ENCODE measurements at places on chromosomes 4 and X.

GRCh38 chr4:76197971-76198410, 15.6 kb downstream of the SCARB2 start:
- DNase-seq: no peak

DNA sequence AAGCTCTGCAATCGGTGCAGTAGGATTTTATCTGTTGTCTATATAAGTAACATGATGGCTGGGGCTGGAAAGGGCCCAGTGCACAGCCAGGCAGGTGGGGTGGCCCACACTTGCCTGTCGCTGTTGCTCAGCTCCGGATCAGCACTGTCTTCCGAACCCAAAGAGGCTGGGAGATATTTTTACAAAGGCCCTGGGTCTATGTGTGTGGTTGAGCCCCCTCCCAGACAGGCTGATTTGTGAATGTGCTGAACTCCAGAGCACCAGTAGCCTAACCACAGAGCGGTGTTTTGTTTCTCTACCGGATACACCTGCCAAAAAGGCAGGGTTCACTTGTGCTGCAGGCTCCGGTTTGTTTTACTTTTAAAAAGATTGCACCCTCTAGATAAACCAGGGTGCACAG, 33.5 kb upstream of the CHRNA9 start:
- no peak for DNase-seq

- DNase-seq: no peak
These were observed 198.6 kb downstream of the CENPC start for GRCh38 chr4:67346654-67347053.

DNA sequence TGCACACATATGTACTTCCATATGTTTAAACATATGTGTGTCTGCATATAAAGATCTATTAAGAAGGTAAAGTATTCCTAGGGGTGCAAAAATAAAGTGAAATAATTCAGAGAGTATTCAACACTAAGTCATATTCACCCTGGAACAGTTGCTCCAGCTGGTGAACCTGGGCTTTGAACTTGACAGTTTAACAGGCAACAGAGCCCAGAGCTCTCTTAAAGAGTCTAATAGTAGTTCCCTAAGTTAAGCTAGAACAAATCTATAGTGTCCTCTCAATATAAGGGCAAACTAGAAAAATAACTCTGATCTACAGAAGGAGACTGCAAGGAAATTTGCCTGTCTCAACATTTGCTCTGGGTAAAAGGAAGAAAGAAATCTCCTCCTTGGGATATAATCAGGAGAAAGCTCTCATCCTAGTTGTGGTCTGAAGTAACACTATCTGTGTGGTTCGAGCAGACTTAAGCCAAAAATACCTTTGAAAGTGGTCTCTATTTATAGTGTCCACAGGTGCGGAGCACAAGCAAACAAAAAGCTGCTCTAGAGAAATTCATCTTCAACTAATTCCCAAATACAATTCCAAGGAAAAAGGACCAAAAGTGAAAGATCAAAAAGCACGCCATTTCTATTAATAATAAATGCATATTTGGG, 29.9 kb downstream of the VEGFC start:
- no peak for DNase-seq

- no peak for DNase-seq
These were observed 37.9 kb upstream of the STOX2 start for GRCh38 chr4:183867247-183867646.
